NCI-H748 treated with DMSO at 0.1 percent for 48 hours (cell line): ENCODE measurements at places on chromosomes 5 and 9.

DNA sequence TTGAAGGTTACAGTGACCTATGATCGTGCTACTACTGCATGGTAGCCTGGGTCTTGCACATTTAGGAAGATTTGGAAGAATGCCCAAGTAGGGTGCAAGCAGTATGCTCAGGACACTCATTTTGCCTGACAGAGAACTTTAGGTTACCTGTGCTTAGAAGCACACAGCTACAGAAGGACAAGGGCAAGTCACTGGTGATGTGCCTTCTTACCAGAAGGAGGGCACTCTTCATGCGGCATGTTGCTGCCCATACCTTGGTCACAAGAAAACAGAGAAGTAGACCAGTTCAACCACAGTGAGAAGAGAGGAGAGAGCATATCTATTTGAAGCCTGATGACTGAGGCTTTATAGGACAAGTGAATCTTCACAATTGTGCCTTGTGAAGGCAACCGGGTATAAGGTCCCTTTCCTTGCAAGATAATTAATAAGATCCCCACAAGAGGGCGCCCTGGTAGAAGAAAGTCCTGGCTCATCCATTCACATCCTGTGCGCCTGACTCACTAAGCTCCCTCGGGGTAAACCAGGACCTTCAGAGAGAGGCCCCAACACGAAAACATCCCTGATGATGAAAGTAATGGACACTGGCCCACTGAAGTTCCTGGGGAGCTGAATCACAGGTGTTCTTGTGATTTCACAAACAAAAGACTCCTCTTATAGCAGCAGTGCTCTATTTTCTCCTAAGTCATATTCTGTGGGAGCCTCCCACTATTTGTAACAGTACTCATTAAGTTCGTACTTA, 38.1 kb upstream of the STARD4 start:
- peak; percentile 49 for DNase-seq

- no peak for DNase-seq
Observed at GRCh38 chr9:110588296-110588695, 8.8 kb upstream of the SVEP1 start.

- DNase-seq = no peak
Observed at GRCh38 chr5:160167624-160168165, 48.4 kb upstream of the PWWP2A start.

- peak; percentile 97 for DNase-seq
Observed at GRCh38 chr9:76729980-76730737, 34.1 kb upstream of the PCA3 start.

DNA sequence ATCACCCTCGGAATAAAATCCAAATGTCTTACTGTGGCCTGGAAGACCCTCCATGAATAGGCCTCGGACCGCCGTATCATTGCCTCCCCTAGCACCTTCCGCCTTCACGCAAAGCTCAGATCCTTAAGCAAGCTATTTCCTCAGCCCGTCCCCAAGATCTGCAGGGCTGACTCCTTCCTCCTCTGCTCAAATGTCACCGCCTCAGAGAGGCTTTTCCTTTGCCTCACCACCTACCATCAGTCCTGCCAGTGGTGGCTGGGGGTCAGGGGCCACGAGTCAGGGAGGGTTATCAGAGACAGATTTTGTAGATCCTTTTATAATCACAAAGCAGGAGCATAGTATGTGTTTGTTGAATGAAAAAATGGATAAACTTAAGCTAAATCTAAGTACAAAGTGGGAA, 74.4 kb upstream of the KIF2A start:
- no peak for DNase-seq

DNA sequence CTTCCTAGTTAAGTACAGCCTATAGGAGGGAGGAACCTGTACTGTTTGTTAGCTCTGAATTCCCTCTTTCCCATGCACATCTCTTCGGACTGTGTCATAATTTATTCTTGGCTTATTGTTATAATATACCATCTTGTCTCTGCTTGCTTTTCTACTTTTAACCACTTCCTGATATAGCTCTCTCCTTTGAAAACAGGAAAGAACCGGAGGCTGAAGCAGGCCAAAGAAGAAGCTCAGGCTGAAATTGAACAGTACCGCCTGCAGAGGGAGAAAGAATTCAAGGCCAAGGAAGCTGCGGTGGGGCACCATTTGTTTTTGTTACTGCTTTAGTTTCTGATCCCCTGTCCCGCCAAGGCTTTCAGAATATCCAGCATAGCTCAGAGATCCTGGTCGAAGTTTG, 4.8 kb downstream of the ATP6V1G1 start:
- no peak for DNase-seq

GRCh38 chr5:80960531-80961375, 590 bp downstream of the RASGRF2 start:
- DNase-seq = no peak

DNA sequence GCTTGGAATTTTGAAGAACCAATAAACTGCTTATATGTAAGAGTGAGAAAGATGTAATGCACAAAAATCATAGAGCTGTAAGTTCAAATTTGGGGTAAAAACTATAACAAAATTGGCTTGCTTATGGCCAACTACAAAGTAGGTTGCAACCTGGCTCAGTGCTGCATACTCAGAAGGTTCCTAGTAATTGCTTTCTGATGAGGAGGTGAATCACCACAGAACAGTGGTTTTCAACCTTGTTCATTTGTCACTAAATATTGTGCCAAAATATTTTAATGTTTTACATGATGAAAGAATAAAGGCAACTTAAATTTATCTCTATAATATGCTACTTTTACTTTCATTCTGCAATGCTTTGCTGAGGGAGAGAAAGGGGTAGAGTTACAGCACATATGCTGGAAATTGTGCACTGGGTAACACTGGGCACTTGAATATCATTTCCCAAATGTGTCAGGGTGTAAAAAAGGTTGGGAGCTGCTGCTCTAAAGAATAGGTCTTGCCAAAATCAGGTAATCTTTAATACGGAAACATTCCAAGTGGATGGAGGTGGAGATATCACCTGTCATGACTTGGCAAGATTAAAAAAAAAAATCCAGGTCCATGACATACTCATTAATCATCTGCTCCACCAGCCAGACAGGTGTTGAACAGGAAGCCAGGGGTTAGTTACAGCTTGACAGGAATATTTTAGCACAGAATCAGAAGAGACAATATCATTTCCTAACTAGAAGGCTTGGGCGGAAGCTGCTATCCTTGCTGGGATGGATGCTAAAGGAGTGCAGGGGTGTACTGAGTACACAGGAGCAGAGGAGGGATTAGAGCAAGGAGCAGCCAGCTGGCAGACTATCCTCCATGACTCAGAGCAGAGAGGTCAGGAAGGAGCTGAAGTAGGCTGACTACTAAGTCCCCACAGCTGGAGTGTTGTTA, 34.6 kb upstream of the CCL21 start:
- no peak for DNase-seq

DNA sequence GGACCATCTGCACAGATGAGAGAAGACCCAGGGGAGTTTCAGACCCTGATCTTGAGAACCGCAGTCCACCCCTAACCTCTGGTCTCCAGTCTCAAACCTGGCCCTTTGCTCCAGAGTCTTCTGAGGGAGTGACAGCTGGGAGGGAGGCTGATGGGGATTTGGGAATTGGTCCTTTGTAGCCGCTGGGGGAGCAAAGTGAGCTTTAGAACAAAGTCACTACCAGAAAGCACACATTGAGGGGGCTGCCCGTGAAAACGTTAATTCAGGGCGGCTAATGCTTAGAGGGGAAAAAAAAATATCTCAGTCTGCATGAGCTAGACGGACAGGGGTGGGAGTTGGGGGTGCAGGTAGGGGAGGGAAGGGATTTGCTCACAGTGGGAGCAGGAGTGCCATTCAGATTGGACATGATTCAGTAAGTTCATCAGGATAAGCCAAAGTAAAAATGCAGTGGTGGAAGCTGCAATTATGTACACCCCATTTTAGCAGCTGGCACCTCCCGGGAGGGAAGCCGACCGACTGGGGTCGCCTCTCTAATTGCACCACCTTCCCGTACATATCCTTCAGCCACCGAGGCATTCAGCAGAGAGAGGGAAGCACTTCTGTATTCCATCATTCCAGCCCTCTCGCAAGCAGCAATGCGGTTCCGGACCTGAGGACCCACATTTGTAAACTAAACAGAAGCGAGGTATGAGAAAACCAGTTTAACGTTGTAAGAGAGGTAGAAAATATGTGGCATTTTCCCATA, 123.4 kb upstream of the RETREG1 start:
- peak; percentile 66 for DNase-seq

GRCh38 chr9:129584136-129584535, 36.8 kb downstream of the C9orf50 start:
- DNase-seq = peak; percentile 5

GRCh38 chr5:133848341-133848811, 120.0 kb downstream of the C5orf15 start:
- DNase-seq = no peak

DNA sequence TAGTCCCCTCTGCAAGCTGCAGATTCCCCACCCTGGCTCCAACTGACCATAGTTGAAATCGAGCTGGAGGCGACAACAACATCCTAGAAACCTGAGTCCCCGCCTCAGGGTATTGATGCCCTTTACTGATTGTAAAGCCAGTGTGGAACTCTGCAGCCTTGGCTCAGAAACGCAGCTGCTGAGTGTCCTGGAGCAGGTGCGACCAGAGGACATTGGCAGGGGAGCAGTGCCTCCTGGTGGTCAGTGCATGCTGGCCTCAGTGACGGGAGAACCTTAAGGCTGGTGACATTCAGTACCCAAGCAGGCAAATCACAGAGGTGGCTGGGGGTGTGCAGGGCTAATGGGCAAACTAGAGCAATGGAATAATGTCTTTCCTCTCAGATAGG, 20.4 kb upstream of the ZNF354B start:
- no peak for DNase-seq

- no peak for DNase-seq
Observed at GRCh38 chr5:169547508-169547907, 36.1 kb upstream of the SPDL1 start.

DNA sequence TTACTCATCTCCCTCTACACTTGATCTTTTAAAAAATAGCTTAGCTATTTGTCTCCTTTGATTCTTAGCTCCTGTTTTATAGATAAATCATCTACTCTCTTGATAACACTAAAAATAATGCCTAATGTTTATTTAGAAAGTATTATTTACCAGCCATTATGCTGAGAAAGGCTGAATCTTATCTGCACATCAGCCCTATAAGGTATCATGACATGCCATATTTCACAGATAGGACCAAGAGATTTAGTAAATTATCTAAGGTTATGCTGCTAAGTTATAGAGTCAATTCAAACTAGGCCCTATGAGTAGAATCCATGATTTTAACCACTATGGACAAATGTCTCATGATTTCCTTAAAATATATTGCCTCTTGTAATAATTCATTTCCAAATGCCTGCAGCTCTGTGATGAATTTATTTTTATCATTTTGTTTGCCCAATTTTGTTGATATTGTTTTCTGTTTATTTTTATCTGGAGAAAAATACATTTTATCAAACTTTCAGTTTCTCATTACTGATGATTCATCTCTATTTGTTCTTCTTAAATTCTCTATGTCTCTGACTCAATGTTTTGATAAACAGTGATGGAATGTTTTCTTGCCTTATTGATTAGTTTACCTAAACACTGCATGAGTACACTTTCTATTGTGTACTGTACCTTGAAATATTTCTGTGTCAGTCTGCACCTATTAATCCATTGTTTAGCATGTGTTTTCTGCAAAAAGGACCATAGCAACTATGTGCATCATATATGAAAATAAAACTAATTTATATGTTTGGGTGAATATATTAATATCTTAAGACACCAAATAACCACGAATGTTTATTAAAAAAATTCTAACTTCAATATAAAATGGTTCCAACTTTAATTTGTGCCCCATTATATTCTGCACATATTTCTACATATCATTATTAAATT, 300.8 kb downstream of the CDH9 start:
- no peak for DNase-seq

GRCh38 chr5:44714871-44715561, 93.7 kb upstream of the MRPS30 start:
- no peak for DNase-seq
